Tibial artery (tissue), 4 donors: ENCODE measurements at places on chromosomes 11 and 22.

GRCh38 chr22:25837288-25837900 lies 95.4 kb downstream of the MYO18B start:
- DNase-seq = no peak

DNA sequence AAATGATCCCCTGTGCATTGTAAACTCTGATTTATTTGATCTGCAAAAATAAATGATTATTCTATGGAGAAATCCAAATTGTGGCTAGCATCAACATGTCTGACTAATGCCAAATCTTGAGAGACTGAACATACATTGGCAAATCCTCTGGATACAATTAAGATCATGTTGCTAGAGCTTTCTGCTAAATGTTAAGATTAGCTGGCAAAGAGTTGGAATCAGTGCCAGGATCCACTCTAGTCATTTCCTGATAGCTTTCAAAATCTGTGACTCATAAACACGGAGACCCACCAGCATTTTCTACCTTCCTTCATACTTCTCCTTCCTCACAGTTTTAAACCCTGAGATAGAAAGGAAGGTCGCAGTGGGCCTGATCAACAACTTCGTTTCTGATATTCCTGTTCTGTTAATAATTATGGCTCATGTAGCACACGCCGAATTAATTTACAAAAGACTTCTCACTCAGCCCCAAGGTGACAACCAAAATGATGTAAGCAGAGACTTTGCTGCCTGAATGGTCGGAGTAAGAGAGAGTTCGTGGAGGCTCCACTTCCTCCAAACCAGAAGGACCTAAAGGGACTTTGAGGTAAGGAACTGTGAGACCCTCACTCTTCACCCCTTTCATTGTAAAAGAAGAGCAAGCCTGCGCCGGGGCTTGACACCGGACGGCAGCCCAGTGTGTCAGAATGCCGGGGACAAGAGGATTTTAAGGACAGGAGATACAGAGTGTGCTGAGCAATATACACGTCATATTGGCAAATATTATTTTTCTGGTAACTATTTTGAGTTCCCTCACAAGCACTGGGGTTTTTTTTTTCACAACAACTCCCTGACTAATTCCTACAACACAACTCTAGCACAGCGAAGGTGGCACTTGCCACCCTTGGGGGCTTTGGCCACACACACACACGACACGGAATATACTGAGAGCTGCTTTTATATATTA lies 42.0 kb downstream of the SERPINH1 start:
- DNase-seq = no peak

DNA sequence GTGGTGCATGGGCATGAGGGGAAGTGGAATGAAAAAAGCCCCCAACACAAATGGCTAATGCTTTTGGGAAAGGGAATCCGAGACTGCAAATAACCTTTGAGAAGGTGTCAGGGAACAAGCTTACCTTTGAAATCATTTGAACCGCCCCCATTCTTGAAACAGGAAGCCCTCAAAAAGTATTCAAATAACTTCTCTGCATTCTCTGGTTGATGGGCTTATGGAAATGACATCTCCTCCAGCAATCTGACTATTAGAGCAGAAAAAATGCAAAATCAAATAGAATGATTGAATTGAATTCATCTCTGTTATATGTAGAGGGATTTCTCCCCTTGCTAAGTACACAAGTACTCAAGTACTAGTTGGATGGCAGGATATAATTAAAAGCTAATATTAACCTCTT lies 409.9 kb downstream of the TMEM135 start:
- DNase-seq = no peak

DNA sequence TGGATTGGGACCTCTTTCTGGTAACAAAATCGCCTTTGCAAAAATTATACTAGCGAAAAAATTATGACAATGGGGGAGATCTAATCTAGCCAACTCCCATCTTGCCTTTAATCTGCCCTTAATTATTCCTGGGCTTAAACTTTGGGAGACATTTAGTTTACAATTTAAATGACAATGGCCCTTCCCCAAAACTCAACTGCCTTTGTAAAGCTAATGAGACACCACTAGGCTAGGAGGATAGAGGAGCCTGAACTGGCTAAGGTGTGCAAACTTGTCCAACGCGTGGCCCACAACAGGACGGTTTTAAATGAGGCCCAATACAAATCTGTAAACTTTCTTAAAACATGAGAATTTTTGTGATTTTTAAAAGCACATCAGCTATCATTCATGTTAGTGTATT lies 67.3 kb downstream of the RSF1 start:
- DNase-seq = no peak

- DNase-seq = no peak
Observed at GRCh38 chr22:27937453-27937852, 18.4 kb upstream of the PITPNB start.

- DNase-seq = no peak
Observed at GRCh38 chr11:8368194-8368593, 104.5 kb upstream of the LMO1 start.

DNA sequence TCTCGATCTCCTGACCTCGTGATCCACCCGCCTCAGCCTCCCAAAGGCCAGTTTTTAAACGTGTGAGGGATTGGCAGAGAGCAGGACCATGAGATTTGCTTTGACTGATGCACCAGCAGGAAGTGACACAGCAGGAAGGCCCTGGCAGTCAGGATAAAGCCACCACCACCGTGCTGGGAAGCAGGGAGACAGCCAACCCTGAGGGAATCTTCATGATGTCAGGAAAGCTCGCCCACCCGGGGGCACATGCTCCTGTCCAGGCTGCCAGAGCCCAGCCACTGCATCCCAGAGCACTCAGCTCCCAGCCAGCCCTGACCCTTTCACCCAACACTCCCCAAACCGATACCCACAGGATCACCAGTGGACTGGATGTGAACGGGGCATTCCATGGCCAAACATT lies 6.1 kb downstream of the TUBGCP6 start:
- DNase-seq = no peak

DNA sequence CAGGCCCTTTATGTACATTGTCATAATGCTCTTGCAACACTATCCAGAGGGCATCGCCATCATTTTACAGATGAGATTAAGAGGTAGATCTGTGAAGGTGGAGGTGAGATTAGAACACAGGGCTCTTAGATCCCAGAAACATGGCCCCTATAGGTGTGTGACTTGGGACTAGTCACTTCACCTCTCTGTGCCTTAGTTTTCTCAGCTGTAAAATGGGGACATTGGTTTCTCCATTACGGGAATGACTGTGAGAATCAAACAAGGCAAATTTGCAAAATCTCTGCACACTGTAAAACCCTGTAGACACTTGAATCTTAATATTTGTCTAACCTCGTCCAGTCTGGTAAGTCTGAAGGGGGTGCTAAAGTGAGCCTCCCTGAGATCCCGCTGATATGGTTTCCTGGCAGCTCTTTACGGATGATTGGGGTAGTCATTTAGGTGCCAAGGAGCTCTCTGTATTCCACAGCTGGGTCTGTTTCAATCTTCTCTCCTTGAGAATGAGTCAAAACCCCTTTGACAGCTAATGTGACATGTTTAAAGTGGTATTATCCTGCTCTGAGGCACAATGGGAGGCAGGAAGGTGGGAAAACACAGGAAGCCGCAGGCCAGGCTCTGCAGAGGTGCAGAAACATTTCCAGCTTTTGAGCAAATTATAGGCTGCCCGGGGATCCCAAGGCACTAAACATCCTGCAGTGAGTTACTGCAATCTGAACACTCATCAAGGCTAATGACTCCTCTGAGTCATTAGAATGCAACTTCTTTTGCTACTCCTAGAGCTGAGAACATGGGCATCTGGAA lies 140.8 kb downstream of the CCDC81 start:
- DNase-seq = no peak

DNA sequence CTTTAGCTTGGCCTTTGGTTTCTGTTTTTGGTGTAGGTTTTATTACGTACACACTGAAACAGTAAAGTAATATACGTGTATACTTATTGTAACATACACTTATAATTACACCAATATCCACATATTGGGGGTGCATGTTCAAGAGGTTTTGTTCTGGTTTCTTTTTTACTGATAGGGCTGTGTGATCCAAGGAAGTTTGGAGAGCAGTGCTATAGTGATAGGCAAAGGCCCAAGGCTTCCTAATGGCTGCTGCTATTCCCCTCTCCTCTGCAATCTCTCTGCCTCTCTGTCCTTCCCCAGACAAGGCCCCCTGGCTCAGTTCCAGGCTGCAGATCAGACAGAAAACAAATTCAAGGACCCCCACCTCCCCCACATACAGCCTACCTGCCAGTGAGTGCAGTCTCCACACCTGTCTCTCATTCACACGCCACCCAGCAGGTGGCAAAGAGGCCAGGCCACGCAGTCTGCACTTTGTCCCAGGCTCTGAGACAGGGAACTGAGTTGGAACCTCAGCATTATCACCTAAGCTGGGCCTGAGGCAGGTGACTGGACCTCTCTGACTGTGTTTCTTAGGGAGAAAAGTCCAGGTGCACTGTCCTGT lies 15.1 kb downstream of the TMEM184B start:
- DNase-seq = no peak

- no peak for DNase-seq
Observed at GRCh38 chr22:37827056-37827455, 3.9 kb downstream of the GALR3 start.

- no peak for DNase-seq
Observed at GRCh38 chr11:57191311-57192219, 9.8 kb downstream of the LRRC55 start.

DNA sequence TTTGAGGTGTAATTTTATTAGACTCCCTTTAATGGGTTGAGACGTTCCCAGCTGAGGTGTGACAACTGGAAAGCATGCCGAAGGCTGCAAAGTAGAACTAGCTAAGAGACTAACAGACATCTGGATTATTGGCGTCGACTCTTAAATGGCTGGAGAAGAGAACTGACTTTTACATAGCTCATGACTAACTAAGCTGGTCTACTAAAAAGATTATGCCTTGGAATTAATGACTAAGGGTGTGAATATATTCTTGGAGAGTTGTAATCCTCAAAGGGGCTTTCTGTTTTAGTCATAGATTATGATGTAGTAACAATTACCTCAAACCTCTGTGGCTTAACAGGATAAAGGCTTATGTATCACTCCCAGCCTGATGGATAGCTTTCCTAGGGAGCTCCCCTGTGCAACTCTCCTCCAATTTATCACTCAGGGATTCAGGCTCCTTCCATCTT lies 39.5 kb upstream of the SLC5A12 start:
- no peak for DNase-seq

- DNase-seq = no peak
Observed at GRCh38 chr11:19428206-19429002, 187.7 kb upstream of the E2F8 start.

GRCh38 chr11:5663511-5663910 lies 21.4 kb downstream of the TRIM5 start:
- no peak for DNase-seq

DNA sequence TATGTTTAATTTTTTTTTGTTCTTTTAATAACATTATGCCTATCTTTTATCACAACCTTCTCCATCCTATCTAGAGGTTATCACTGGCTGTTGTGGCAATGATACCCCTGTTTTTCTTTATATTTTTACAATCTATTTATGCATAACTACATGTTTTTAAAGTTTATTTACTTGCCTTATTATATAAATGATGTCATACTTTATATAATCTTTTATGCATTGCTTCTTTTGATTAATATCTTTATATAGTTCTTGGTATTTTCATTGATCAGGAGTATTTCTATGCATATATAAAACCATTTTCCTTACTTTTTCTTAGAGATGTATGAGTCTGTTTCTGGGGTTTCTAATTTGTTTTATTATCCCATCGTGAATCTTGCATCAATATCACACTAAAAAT lies 719.8 kb upstream of the RAG2 start:
- DNase-seq = no peak

DNA sequence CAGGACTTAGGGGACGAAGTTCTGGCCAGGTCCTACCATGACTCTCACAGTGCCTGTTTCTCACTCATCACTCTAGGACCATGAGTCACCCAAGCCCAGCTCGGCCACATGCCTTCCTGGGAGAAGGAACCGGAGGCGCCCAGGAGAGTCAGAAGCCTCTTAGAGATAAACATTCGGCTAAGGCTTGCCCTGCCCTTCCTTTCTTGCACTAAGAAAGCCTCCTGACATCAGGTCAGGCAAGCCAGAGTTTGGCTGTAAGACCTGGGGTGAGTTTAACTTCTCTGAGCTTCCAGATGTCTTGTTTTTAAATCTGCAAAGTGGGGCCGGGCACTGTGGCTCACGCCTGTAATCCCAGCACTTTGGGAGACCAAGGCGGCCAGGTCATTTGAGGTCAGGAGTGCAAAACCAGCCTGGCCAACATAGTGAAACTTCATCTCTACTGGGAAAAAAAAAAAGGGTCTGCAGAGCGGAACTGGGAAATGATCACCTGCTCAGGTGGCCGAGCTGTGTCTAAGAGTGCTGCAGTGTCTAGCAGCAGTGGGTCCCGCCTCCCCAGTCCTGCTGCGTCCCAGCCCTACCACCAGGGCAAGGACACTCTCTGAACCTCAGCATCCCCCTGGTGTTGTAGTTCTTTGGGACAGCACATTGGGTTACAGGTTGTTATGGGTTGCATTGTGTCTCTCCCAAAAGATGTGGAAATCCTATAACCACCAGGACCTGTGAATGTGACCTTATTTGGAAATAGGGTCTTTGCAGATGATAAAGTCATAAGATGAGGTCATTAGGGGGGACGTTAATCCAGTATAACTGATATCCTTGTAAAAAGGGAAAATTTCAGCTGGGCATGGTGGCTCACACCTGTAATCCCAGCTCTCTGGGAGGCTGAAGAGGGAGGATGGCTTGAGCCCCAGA lies 1.8 kb upstream of the CARS1 start:
- DNase-seq = peak; percentile 57

GRCh38 chr11:8967184-8967583 lies 2.9 kb upstream of the TMEM9B start:
- DNase-seq = no peak

GRCh38 chr22:27422442-27422841 lies 379.1 kb downstream of the MN1 start:
- no peak for DNase-seq

DNA sequence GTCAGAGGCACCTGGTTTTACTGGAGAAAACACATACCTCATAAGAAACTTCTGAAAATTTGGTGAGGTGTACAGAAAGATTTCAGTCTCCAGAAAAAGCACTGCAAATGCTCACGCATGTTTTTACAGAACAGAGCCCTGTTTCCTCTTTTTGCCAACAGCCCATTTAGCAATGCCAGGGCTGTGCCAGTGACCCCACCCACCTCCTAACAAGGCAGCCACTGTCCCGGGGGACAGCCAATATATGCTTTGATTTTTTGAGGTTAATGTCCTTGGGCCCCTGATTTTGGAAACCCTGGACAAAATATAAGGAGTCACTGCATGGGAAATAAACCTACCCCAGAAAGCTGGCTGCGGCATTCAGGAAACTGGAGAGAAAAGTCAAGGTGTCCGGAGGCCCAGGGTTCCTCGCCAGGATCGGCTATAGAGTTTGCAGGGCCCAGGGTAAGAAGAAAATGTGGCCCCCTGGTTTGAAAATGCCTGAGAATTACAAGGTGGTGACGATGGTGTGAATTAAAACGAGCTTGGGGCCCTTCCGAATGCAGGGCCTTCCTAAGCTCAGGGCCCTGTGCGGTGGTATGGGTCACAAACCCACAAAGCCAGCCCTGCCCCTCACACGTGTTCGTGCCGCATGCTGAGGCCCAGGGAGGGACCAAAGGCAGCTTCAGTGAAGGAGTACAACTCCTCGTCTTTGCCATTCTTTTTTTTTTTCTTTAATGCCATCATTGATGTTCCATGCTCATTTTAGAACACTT lies 71.1 kb upstream of the WNT7B start:
- DNase-seq = peak; percentile 88
